SK-N-SH treated with all-trans-retinoic acid at 6 μM for 48 hours (cell line): ENCODE measurements at places on chromosomes 5 and 9.

GRCh38 chr5:76388236-76388635, 14.8 kb upstream of the IQGAP2 start:
- no peak for ATAC-seq

DNA sequence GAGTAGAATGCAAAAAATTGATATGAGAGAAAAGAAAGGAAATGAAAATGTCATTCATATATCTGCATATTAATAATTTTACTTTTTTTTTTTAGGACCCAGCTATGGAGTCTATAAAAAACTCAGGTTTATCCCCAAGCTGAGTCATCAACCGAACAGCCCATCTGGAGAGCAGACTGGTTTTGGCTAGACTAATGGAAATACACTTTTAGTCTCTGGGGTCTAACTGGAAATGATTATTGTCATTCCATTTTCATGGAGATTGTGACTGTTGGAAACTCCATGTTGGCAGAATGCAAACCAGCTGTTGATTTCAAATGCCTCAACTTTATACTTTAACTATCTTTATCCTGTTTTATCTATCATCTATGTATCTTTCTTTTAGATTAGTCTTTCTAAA, 28.7 kb downstream of the ANXA1 start:
- peak; percentile 71 for ATAC-seq

DNA sequence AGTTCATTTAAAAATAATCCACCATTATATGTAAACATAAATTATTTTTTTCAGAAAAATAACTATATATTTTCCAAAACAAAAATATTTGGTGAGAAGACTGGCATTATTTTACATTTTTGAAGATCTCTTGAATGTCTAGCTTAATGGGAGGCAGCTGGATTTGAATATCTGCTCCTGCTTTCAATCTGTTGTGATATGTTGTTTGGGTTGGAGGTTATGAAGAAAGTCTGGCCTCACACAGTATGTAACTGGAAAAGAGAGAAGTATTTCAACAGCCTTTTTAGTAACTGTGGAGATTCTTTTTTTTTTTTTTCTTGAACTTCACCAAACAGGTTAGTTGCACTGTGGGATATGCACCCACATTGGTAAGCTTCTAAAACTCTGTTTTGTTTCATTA, 84.7 kb upstream of the SLIT3 start:
- ATAC-seq: no peak

DNA sequence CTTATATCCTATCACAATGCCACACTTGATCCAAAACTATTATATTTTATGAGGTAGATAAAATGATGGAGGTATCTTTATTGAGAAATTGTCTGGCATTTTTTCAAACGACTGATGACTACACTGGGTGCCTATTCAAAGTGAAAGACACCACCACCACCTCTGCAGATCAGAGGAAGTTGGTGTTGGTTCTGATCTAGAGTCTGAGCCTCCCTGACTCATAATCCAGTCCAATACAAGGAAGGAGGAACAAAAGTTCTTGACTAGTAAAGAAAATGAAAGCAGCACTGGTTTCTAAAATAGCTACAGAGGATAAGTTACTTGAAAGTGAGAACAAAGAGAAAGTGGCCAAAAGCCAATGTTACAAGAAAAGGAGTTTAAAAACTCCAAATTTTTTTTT, 139.9 kb downstream of the RFX3 start:
- no peak for ATAC-seq

GRCh38 chr5:72177538-72177937, 70.3 kb downstream of the MAP1B start:
- ATAC-seq: no peak
